ENCODE measurements at places on chromosomes 12 and 14.

DNA sequence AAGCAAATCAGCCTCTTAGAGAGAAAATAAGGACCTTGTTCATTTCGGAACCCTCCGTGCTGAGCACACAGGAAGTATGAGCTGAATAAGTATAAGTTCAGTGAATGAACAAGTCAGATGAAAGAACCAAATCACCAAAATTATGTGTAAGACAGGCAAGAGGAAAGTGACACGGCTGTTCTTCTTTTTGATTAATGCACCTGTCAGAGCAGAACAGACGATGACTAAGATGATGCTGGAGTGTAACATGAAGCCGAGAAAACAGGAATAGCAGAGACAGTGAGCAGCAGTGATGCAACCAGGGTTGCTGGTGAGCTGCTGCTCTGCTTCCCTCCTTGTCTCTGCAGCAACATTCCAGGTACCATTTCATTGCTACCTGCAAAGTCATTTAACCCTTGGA, 861.1 kb downstream of the GALC start:
- no peak for DNase-seq

GRCh38 chr12:13177373-13177772, 19.2 kb upstream of the EMP1 start:
- no peak for DNase-seq

GRCh38 chr12:71576496-71576895, 87.2 kb downstream of the ZFC3H1 start:
- DNase-seq, result no peak

DNA sequence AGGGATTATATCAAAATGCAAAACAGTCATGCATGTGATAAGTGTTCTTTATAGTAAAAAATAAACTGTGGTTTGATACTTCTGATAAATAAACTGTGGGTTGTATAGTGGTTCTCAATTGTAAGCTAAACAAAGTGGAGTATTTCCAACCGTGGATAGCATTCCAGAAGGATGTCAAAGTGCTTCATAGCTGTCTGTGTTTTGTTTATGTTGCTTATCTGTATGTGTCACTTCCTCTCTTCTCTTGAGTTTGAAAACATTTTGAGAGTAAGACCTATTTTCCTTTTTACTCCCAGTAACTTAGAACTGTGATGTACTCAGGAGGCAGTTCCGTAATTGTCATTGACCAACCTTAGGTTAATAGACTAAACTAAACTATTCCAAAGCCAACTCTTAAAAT, 415.8 kb downstream of the TMTC2 start:
- DNase-seq, result no peak

DNA sequence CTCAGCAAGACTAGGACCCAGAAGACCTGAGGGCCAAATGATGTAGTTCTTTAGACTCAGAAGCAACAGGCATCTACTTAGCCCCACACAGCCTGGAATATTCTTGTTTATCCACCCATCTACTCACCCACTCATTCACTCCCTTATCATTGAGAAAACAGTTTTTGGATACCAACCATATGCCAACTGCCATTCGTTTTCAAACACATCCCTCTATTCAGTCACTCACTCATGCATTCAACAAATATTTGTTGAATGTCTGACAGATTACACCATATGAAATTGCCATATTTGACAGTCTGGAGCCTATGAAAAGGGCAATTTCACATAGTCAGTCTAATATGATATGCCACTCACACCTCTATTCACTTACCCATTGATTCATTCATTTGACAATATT, 103.2 kb downstream of the NT5DC3 start:
- DNase-seq, result no peak

GRCh38 chr12:11717519-11717961, 68.1 kb downstream of the ETV6 start:
- no peak for DNase-seq

GRCh38 chr12:561908-562593, 101.2 kb downstream of the NINJ2 start:
- DNase-seq, result no peak

- DNase-seq, result no peak
Measured at GRCh38 chr14:66724996-66725395, 217.0 kb downstream of the GPHN start.

GRCh38 chr14:68143341-68143841, 323.8 kb downstream of the RAD51B start:
- no peak for DNase-seq

GRCh38 chr12:125018356-125018755, 24.9 kb downstream of the BRI3BP start:
- no peak for DNase-seq

DNA sequence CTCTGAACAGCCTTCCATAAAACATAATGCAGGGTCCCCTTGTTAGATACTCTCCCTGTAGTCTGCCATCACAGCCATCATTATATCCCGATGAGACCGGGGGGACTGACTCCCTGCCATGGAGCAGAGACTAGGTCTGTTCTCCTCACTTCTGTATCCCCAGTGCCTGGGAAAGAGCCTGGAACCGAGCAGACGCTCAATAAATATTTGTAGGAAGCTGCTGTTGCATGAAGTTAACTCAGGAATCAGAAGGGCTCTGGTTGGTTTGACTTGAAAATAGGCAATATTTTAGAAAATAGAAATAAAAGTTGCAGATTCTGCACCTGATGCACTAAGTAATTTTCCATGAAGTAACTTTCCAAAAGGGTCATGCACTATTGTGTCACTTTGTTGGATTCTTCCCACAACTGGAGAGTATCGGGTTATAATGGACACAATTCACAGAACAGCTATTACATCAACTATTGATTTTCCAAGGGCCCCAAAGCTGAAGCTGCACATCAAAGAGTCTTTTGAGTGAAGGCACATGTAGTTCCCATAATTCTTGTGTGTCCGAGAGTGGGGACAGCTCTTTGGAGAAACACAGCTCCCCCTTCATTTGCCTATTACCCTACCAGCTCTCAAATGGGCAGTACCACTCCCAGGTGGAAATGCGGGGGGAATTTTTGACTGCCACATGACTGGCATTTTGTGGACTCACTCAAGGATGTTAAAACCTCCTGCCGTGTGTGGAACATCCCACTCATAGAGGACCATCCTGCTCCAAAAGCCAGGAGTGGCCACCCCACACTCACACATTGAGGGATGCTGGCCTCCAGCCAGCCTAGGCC, 18.8 kb downstream of the CLMN start:
- DNase-seq, result no peak

DNA sequence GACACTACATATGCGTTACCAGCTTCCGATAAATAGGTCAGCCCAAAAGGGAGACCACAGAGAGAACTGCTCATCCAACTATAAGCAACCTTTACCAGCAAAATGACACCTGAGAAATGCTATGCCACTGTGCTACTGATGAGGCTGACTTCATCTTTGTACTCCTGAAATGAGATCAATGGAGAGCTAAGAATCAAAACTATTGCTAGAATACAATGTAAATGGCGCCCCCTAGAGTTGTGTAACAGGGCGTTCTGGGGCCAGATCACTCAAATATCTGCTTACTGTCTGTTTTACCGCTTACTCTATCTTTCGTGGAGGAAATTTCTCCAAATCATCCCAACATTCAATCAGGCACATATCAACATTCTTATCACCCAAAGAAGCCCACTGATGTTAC, 4.6 kb downstream of the ZNF384 start:
- no peak for DNase-seq

- DNase-seq, result no peak
Measured at GRCh38 chr12:51275088-51275487, 4.9 kb upstream of the SMAGP start.

GRCh38 chr12:129073157-129073915, 220.1 kb downstream of the GLT1D1 start:
- no peak for DNase-seq

DNA sequence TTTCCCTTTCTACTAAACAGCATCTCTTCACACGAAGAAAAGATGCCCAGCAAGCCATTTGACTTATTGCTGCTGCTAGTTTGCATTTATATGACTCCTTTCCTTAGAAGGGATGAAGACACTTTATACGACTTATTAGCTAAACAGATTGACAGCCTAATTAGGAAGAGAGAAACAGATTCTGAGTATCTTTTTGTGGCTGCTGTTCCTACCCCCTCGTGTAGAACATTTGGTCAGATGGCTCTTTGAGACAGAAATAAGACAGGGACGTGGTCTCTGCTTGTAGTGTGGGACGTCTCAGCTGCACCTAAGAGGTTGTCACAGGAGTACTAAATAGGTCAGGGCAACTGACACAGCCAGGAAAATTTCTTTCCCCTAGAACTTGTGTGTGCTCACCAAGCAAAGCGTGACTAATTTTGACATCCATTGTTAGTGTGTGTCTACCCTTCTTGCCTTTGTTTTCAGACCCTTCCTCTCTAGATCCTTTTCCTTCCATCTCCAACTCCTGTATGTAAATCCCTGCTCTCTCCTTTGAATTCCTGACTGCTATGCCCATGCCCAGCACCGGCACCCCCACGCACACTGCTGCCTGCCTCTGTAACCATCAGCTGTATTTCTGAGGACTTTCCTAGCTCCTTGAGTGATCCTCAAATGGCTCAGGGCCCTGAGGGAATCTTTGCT, 83.2 kb downstream of the DAD1 start:
- no peak for DNase-seq

- DNase-seq, result no peak
Measured at GRCh38 chr14:65637780-65638179, 225.2 kb downstream of the FUT8 start.

GRCh38 chr14:47365233-47365632, 310.2 kb downstream of the MDGA2 start:
- no peak for DNase-seq

DNA sequence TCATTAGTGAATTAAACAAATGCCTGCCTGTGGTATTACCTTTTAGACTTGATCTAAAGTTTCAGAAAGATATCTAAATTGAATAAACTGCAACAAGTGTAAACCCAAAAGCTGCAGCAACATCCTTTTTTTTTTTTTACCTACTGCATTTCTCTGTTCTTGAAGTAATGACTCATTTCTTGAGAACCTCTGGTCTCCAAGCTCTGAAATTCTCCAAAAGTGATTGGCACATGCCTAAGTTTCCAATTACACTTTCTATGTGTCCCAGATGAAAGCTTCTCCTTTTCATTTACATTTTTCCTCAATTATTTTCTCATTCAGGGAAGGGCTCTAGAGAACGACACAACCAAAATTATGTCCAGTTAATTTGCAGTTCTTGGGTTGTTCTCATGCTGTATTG, 435.2 kb upstream of the DCN start:
- DNase-seq, result no peak

GRCh38 chr14:106556665-106557289, 1030.4 kb downstream of the TMEM121 start:
- peak; percentile 76 for DNase-seq

- peak; percentile 32 for DNase-seq
Measured at GRCh38 chr12:55829967-55830600, 697 bp upstream of the DNAJC14 start.

- no peak for DNase-seq
Measured at GRCh38 chr14:23285530-23286019, 357 bp downstream of the HOMEZ start.

Measured in activated B cell treated with CpG ODN at 0.5 μM for 24 hours (primary cell).